Calu3 (cell line): ENCODE measurements at places on chromosomes 3 and 15.

- DNase-seq, result no peak
Observed at GRCh38 chr15:61327019-61327631, 98.0 kb upstream of the RORA start.

DNA sequence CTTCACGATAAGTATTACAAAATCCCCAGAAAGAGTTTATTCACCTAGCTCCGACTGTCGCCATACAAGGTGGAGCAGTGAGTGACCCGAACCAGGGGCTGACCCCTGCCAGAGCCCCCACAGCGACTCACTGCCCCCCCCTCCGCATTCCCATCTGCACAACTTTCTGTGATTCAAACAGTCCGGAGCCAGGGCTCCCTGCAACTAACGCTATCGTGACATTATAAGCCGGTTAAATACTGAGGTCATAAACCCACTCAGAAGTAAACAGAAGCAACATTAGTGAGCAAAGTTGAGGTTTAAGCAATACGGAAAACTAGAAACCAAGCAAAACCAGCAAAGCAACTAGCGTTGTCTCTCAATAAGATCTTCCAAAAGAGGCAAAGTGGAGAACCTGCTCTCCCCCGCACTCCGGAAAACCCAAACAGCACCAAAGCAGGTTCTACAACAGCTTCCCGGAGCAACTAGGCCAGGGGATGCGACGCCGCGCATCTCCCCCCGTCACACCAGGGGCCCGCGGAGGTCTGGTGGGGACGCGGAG is 642 bp downstream of the SCAP start:
- DNase-seq, result no peak

DNA sequence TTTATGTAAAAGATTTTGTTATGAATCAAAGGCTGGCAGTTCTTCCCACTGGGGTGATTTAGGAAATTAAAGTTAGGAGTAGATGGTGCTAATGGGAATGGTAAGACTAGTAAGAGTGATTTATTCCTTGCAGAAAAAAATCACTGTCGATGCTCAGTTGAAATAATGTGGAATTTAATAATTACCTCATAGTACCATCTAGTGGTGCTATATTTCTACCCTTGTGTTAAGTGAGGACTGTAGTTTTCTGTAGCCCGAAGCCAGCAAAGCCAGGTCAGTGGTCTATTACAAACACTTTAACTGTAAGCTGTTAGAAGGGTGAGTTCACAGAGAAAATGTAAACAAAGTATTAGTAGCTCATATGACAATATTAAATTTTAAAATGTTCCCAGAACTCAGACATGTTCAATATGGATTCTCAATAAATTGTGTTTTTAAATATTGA is 39.5 kb upstream of the GOLGA8J start:
- no peak for DNase-seq

- DNase-seq, result no peak
Observed at GRCh38 chr3:103170651-103171050, 735.8 kb downstream of the ZPLD1 start.

DNA sequence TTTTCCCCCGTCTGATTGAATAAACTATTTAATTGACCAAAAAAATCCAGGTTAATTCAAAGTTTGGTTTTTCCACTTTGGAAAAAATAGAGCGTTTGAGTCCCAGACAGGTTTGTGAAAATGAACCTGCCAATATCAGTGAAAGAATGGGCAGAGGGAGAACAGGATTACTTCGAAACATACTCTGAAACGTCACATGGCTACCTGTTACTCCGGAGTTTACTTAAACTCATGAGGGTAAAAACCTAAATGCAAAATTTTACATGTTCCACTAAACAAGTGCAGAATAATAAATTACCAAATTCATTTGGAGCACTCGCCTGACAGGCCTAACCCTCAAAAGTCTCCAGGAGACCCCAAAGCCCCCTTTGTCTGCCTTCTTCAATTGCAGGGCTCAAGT is 419.9 kb downstream of the MECOM start:
- DNase-seq, result no peak

- DNase-seq, result peak; percentile 17
Observed at GRCh38 chr3:94862703-94863102, 799.8 kb downstream of the NSUN3 start.

DNA sequence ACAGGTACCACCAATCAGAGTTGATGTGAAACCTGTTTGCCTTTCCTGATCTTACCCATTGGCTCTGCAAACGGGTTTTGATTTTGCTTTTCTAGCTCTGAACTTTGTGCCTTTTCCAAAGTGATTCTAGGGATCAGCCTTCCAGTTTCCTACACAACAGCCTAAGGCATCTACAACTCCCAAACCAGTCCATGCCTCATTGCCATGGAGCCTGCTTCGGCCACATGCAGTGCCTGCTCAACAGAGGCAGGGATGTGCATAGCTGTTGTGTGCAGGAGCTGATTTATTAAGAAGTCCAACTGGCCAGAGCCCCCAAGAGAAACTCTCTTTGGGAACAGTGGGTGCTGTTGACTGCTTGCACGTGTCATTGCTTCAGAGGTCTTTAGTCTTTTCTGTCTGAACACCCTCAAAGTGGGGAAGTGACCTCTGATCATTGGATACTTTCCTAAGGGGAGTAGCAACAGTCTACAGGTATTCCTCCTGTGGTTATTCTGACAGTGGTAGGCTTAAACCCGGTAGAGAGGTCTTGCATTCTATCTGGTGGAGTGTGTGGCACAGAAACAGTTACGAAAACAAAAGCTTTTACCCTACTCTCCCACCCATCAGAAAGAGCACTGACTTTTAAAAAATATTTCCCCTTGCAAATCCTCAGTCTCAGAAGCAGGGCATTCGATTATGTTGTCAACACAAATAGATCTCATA is 36.6 kb upstream of the THSD4 start:
- DNase-seq, result no peak

DNA sequence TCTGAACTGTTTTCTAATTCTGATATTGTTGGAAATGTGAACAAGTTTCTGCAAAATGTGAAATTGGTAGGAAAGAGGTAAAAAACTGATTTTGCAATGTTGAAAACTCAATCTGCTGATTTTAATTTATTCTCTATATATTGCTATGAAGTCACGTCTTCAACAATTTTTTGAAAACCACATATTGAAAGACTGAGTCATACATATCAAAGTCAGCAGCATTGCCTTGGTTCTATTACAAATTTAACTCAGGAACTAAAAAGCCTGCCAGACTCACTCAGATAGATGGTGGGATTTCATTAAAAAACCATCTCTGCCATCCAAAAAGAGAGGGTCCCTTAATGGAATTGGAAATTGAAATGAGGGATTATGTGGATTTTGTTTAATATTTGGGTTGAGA is 351.4 kb downstream of the CNTN3 start:
- no peak for DNase-seq

- peak; percentile 72 for DNase-seq
Observed at GRCh38 chr15:76196269-76197231, 114.7 kb downstream of the ETFA start.

- no peak for DNase-seq
Observed at GRCh38 chr3:37402351-37402750, 228.0 kb upstream of the LRRFIP2 start.

- no peak for DNase-seq
Observed at GRCh38 chr15:44183363-44183762, 11.7 kb downstream of the FRMD5 start.

GRCh38 chr3:38111696-38112377 is 25.1 kb downstream of the ACAA1 start:
- DNase-seq, result no peak

DNA sequence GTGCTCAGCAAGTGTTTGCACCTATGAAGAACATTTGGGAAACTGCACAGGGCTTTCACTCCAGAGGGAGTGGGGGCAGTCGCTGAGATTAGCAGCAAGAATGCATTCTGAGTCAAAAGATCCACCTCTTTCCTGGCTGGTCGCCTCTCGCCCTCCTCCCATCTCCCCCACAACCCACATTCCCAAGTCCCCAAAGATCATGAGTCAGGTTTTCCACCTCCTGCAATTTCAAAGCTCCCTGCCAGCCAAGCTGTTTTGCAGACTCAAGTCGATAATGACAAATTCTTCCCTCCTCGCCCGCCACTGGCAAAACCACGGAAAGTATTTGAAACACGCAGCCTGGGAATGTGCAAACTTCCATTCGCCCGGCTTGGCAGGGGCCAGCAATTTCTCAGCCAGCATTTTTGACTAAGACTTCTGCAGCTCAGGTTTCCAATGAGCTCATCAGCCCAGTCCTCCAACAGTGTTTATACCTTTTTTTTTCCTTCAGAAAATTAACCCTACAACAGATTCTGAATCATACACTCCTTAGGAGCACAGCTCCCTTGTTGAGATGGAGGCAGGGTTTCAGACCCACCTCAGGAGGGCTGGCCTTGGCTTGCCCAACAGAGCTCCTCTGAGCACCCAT is 181.4 kb downstream of the SMAD6 start:
- DNase-seq, result peak; percentile 91

- peak; percentile 82 for DNase-seq
Observed at GRCh38 chr3:149299938-149300801, 33.3 kb downstream of the TM4SF18 start.

DNA sequence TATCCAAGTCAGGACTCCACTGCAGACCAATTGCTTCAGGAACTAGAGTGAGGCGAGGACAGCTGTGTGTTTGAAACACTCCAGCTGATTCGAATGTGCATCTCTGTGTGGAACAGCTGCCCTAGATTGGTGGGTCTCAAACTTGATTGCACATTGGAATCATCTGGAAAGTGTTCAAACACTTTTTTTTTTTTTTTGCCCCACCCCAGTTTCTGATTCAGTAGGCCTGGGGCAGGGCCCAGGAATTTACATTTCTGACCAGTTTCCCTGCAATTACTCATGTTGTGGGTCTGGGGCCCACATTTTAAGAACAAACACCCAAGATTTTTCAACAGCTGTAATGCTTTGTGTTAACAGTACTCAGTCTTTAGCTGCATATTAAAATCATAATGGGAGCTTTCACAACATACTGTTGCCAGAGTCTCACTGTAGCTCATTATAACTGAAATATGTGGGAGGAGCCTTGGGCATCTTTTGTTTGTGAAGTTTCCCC is 156.6 kb downstream of the NR1D2 start:
- DNase-seq, result no peak

GRCh38 chr3:46089237-46090011 is 62.1 kb upstream of the XCR1 start:
- peak; percentile 35 for DNase-seq

GRCh38 chr3:123834631-123835030 is 49.5 kb downstream of the MYLK start:
- DNase-seq, result peak; percentile 16

GRCh38 chr3:149579838-149580542 is 77.8 kb downstream of the WWTR1 start:
- no peak for DNase-seq

- no peak for DNase-seq
Observed at GRCh38 chr15:85622221-85622831, 172.4 kb downstream of the KLHL25 start.

DNA sequence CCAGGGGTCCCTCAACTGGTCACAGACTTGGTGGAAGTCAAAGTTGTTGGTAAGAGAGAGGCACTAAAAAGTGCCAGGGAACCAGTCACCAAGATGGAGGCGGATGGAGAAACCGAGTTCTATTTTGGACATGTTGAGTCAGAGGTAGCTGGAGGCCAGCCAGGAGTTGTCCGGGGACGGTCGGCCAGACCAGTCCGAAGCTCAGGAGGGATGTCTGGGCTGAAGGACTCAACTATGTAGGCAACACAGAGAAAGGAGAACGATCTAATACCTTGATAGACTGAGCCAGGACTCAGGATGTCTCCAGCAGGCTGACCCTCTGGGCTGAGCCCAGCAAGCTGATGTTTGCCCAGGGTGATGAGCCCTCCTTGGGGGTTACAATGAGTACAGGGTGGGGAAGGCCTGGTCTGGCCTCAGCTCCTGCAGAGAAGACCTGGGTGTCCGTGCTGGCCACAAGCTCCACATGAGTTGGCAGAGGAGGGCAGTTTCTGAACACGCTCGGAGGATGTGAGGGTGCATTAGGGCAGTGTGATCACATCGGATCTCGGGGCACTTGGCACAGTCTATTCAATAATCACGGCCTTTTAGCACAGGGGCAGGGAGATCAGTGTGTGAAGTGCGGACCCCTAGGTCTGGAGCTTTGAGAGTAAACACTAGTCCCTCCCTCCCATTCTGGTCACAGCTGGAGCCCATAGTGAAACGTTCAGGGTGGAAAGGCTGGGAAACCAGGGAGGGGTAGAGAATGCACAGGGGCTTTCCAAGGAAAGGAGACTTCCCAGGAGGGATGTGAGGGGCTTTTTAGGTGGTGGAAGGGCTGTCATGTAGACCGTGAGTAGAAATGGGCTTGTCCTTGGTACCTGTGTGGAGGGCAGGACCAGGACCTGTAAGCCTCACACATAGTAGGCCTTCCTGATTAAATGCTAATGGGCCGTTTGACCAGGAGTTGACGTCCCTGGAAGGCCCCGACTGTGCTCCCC is 111.9 kb downstream of the ETFA start:
- no peak for DNase-seq

- DNase-seq, result no peak
Observed at GRCh38 chr3:81908561-81908960, 147.1 kb upstream of the GBE1 start.

GRCh38 chr3:167166594-167167253 is 213.4 kb downstream of the ZBBX start:
- no peak for DNase-seq

DNA sequence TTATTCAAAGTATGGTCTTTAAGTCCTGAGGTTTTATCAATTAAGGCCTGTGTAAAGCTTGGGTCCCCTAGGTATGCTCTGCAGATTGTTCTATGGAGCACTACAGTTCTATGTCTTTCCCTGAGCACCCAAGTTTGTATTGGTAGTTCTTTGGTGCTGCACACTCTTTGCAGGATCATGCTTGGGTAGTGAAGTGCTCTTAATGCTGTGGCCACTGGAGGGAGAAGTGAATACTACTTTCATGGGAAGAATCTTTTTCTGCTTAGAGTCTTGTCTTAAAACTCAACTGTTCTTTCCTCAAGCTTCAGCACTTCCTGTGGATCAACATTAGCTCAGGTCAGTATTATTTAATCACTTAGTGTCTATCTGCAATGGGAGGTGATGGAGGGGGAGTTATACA is 93.6 kb upstream of the CFAP20DC start:
- no peak for DNase-seq

GRCh38 chr3:112640930-112641801 is at the start of gene CCDC80:
TSS of gene CCDC80 (minus strand) at chr3:112641143. CDS start at chr3:112639905, 1,238 bp downstream.
- DNase-seq, result no peak
